ENCODE measurements at places on chromosomes 16 and 17.

DNA sequence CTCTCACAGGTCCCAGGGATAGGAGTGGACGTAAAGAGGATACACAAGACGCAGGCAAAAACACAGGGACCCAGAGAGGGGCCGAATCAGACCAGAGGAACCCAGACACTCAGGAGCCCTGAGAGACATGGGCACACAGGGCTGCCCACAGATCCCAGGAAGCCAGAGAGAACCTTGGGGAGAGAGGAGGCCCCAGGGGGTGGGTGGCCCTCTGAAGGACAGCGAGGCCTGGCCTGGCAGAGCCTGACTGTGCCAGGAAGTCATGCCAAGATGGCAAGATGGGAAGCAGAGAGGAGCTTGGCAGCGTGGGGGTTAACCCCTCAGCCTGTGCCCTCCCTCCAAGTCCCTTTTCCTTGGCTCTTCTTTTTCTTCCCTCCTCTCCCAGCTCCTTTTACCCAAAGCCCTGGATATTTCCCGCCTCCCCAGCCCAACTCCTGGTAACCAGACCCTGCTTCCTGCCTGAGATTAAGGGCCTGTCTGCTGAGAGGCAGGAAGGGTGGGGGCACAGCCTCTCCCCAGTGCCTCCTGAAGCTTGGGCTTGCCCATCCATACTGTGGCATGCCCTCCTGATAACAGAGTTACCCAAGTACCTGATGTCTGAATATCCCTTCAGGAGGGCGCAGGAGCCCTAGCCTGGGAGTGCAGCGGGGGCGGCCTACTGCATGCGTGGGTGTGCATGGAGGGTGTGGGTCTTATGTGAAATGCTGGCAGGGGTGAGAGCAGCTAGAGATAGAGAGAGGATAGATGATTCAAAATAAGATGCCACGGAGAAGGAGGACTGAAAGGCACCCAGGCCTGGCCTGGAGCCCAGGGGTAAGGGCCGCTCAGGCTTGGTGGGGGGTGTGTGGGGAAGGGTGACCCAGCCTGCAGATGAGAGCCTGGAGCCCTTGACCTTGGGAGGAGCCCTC lies 6.0 kb upstream of the TBX21 start:
- DNase-seq, result no peak

- no peak for DNase-seq
Observed at GRCh38 chr17:72506773-72507172, 386.0 kb downstream of the SOX9 start.

GRCh38 chr17:71790791-71791190 lies 330.0 kb upstream of the SOX9 start:
- DNase-seq, result no peak

GRCh38 chr17:48717367-48718226 lies 4.7 kb downstream of the PRAC1 start:
- peak; percentile 35 for DNase-seq

DNA sequence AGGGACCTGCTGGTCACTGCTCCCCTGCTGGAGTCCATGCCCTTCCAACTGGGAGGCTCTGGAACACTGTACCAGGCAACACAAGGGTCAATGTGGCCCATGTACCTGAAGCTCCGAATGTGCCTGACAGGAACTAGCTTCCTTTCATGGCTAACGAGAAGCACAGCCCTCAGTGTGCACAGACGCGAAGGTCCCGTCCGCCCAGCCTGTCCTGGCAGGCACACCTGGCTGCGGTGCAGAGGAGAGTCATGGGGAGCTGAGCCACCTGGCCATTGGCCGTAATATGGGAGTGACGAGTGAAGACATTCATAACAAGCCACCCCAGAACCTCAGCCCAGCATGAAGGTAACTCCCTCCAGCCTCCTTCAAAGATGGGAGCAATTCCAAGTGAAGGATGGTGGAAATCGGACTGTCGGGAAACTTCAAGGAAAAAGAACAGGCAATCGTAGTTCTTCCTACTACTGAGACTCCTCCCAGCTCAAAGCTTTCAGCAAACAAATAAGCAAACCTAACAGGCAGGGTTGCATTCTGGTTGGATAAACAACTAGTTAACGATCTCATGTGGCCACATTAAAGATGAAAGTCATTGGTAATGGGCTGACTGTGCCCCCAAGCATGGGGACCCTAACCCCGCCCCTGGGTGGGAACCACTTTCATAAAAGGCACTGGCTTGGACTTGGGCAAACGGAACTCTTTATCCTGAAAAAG lies 13.2 kb downstream of the TMEM11 start:
- peak; percentile 54 for DNase-seq

DNA sequence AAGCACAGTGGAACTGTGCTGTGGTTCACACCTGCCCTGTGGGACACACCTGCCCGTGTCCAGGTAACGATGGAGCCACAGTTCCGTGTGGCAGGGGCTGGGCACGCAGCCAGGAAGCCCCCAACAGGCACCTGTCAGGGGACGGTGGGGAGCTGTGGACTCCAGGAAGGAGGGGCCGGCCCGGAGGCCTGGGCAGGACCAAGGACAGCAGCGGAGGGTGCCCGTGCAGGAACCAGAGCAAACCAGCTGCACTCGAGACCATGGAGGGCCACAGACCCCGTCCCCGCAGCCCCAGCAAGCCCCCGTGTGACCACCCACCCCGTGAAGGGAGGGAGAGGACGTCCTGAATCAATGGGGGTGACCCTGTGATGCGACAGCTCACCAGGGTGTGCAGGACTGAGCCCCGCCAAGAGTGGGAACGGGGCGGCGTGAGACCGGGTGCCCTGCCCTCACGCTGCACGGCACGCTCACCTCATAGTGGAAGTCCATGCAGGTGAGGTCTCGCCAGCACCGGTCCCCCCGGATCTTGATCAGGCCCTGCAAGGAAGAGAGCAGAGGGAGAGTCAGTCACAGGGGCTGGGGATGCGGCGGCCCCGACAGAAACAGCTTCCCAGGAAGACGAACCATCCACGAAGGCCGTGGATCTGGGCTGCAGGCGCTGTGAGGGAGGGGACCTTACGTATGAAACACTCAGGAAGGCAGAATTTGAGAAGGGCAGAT lies 78.1 kb downstream of the LMF1 start:
- peak; percentile 67 for DNase-seq

DNA sequence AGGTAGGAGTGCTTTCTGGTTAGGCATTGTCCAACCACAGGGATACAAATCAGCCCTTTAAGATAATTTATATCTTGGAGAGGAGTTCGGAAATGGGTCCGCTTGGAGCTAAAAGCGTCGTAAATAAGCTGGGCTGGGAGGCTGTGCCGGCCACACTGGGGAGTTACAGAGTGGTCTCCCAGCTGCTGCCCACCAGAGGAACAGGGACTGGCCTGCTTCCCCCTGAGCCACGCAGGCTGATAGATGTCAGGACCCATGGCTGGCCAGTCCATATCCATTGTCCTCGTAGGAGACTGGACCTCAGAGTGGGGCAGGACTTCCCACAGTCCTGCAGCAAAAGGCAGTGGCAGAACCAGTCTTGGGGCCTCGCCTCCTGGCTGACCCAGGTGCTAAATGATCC lies 12.6 kb upstream of the WSCD1 start:
- DNase-seq, result no peak

DNA sequence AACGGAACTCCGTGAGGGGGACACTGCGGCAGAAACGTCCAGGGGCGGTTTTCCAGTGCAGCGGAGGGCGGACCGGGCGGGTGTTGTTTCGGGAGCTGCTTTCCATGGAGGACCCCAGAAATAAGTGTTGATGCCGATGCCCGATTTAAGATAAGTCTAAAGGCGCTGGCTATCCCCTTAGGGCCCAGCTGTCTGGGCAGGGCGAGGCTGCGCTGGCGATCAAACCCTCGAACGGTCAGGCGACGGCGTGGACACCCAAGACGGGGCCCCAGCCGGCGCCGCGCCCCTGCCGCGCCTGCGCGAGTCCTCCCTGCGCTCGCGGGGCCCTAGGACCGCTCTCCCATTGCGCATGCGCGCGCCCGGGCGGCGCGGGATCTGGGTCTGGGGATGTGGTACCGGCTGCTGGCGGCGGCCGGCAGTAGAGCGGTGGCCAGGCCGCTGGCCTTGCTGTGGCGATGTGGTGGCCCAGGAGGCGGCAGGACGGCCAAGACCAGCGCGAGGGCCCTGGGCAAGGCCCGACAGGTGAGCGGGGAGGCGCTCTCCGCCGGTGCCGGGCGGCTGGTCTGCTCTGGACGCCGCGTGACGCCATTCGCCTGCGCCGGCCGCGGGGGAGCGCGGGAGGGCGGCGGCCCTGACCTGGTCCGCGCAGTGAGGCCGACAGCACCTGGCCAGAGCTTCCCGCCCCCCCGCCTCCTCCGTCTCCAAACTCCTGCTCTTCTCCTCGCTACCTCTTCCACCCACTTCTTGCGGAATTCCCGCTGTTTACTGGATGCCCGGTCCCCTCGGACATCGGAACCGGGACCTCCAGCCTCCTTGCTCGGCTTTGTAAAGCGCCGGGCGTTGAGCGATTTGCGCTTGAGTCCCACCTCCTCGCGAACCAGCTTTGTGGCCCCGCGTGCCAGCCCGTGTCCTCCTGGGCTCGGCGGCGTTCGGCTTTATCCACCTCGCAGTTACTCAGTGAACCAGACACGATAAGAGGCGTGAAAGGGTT lies 24.0 kb downstream of the DEF8 start:
- DNase-seq, result peak; percentile 94

DNA sequence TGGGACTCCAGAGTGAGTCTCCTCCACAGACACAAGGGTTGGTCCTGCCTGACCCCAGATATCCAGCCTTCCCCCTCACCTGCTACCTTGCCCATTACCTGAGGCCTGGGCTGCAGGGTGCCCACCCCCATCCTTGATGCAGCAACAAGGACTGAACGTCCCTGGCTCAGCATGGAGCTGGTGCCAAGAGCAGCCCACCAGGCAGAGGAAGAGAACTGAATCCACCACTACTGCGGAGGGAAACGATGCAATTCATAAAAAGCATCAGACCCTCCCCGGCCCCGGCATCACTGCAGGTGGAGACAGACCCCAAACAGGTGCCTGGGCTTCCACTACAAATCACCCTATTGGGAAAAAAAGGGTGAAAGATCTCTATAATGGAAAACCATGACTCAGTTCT lies 131.0 kb upstream of the TNRC6C start:
- DNase-seq, result no peak

DNA sequence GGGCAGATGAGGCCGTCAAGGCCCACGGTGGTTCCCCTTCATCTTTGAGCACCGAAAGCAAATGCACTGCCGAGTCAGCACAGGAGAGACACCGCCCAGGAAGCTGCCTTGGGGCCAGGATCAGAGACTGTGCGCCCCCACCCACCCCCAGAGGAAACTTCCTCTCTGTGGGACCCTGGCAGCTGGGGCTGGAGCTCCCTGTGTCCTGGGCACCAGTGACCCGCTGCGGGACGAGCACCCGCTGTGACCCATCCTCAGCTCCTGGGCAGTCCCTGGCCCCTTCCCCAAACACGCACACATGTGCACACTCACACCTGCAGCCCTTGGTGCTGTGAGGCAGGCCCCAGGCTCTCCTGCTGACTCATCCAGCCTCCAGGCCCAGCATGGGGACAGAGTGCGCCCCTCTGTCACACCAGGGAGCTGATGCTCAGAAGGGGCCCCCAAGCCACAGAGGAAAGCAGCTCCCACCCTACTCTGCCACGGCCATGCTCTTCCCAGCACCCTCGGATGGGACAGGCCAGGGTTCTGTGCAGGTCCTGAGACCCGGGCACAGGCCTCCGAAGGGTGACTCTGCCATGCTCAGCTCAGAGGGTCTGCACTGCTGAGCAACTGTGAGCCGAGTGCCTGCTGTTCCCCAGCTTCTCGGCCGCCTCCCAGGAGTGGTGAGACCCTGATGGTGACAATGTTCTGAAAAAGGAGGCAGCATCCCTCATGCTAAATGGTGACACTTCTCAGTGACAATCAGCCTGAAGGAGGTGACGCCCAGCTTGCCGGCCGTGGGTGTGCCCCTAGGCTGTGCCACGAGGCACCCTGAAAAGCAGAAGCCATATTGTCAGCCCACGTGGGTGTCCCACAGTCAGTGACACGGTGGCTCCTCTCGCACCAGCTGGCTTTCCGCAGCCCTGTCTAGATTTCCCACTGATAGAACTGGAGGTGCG lies 3.6 kb downstream of the PIEZO1 start:
- DNase-seq, result peak; percentile 57

- peak; percentile 85 for DNase-seq
Observed at GRCh38 chr17:43832168-43832975, 574 bp downstream of the MPP3 start.

DNA sequence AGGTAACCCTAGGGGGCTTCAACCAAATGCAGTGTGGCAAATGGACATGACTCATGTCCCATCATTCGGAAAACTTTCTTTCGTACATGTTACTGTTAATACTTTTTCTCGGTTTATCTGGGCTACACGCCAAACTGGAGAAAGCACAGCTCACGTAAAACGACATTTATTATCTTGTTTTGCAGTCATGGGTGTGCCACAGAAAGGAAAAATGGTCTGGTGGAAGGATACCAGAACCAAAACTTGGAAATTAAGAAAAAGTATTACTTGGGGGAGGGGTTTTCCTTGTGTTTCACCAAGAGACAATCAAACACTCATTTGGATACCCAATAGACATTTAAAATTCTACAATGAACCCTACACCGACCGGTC lies 23.6 kb downstream of the ALOX15B start:
- DNase-seq, result no peak

GRCh38 chr16:87173294-87173893 lies 143.8 kb downstream of the C16orf95 start:
- DNase-seq, result no peak

DNA sequence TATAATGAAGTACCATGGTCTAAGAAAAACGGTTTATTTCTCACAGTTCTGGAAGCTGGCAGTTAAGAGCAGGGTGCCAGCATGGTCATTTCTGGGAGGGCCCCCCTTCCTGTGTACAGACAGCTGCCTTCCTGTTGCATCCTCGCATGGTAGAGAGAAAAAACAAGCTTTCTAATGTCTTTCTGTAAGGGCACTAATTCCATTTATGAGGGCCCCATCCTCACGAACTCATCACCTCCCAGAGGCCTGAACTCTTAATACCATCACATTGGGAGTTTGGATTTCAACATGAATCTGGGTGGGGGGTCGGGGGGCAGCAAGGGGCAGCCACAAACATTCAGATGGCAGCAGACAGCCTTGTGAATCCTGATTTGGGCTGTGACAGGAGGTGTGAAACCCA lies 149.7 kb downstream of the CCDC182 start:
- DNase-seq, result no peak

- DNase-seq, result peak; percentile 98
Observed at GRCh38 chr17:74379495-74380085, 12.3 kb downstream of the GPR142 start.

DNA sequence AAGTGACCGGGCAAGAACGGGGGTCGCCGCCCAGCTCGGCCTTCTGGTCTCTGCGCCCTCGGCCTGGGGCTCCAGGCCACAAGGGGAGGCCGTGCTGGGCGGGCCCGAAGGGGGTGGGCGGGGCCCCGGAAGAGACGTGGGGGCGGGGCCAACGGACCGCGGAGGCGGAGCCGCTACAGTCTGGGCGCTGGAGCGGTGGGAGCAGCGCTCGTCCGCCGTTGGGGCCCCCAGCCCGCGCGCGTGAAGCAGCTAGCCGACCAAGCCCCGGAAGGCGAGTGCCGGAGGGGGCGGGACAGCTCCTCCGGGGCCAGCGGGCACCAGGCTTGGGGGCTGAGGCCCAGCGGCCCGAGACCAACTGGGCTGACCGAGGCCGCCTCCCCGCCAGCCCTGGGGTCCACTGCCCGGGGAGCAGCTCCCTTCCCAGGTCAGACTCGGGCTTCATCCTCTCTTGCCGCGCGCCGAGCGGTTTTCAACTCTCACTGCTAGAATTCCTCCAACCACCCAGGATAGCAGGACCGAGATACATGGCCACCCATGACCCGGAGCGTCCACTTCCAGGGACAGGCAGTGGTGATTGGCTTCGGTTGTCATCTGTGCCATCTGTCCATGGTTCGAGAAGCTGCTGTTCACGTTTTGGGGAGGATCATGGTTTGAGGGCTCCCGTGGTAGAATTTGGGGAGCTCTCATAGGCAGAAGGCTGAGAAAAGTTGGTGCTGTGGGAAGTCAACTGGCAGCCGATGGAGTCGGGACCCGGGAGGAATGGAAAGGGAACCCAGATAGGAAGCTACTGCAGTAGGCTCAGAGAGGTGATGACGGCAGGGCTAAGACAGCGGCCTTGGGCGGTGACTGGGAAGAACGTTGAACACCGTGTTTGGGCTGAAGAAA lies 44.6 kb upstream of the LCMT1 start:
- peak; percentile 90 for DNase-seq

Measured in islet precursor cell (in vitro differentiated cells).